Fibroblast of gingiva (primary cell): ENCODE measurements at places on chromosomes 16 and 17.

DNA sequence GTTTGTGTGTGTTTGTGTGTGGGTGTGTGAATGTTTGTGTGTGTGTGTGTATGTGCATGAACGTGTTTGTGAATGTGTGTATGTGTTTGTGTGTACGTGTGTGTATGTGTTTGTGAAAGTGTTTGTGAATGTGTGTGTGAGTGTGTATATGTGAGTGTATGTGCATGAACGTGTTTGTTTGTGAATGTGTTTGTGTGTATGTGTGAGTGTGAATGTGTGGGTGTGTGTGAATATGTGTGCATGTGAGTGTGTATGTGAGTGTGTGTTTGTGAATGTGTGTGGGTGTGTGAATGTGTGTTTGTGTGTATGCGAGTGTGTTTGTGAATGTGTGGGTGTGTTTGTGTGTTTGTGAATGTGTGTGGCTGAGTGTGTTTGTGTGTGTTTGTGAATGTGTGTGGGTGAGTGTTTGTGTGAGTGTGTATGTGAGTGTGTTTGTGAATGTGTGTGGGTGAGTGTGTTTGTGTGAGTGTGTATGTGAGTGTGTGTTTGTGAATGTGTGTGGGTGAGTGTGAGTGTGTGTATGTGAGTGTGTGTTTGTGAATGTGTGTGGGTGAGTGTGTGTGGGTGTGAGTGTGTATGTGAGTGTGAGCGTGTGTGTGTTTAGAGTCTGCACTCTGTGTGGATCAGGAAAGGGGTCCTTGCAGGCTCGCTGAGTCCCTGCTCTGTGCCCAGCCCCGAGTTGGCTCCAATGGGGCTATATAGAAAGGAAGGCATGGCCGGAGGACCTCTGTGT, 890 bp upstream of the CD300A start:
- no peak for DNase-seq

GRCh38 chr17:37553401-37553966, 55.7 kb downstream of the SYNRG start:
- no peak for DNase-seq

DNA sequence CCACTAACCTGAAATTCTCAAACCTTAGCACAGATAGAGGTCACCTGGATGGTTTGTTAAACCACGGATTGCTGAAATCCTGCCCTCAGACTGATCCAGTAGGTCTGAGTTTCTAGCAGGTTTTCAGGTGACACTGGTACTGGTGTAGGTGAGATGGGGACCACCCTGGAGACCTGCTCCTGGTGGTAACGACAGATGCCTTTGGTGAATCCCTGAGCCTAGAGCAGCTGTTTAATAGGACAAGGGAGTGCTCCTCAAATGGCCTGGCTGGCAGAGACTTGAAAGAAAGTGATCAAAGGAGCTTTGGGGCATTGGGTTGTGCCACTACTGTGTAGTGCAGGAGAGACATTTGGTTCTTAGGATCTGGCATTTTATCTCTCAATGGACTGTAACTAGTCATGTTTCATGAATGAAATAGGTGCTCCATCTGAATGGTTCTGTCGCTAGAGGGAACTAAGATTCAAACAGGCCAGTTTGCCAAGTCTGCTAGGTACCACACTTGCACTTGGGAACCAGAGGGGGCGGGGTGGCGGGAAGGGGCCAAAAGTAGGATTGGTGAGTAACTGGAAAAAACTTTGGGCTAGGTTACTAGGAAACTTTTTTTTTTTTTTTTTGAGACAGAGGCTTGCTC, 2.9 kb upstream of the IFI35 start:
- DNase-seq: peak; percentile 41

GRCh38 chr17:5950878-5951277, 119.3 kb upstream of the WSCD1 start:
- no peak for DNase-seq

DNA sequence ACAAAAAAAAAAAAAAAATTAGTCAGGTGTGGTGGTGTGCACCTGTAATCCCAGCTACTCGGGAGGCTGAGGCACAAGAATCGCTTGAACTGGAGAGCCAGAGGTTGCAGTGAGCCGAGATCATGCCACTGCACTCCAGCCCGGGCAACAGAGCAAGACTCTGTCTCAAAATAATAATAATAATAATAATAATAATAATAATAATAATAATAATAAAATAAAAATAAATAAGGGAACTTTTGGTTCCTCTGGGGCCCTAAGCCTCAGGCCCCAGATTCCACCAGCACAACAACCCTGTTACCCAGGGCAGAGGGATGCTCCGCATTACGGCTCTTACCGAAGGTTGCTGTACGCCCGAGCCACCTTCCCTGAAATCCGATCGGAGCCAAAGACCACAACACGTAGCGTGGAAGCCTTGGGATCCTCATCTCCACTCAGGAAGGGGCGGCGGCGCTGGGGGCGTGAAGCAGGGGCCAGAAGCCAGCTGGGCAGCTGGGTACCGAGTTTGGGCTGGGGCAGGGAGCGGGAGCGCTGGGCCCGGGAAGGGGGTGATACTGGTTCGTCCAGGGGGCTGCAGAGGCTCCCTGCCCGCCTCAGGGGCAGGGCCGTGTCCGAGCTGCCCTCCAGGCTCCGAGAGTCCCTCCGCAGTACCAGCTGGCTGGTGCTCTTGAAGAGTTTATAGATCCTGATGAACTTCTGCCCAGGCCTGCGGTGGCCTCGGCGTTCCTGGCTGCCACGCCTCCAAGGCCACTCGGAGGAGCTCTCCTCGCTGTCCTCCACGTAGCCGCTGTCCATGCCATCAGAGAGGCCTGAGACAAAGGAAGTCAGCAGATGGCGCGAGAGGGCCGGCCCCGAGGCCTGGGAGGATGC, 20.6 kb upstream of the PIK3R6 start:
- no peak for DNase-seq

DNA sequence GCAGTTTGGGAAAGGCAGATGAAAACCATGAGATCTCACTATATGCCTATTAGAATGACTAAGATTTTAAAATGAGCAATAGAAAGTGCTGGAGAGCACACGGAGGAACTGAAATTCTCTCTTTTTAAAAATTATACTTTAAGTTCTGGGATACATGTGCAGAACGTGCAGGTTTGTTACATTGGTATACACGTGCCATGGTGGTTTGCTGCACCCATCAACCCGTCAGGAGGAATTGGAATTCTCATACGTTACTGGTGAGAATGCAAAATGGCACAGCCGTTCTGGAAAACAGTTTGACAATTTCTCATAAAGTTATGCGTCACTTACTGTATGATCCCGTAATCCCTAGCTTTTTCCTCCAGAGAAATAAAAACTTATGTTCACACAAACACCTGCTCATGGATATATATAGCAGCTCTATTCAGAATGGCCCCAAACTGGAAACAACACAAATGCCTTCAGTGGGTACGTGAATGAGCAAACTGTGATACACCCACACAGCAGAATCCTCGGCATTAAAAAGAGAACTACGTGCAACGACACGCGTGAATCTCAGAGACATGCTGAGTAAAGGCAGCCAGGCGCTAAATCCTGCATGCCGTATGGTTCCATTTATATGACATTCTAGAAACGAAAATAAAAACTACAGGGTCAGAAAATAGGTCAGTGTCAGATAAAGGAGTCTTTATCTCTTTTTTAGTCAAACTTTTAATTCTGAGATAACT, 11.8 kb downstream of the PIK3R6 start:
- no peak for DNase-seq

DNA sequence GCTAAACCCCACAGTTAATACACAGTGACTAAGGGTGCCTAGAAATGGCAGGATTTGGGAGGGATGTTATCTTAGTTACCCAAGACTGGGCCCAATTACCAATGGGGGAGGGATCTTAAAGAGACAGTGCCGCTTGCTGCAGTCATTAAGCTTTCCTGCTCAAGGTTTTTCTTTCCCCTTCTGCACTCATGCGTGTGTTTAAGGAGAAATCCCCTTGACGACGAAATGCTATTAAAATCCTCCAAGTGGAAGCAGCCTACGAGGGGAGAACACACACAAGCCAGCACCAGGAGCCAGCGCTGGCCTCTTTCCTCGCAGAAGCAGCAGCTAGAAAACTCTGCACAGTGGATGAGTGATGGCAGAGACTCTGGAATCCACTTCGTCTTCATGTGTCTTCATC, 22.0 kb downstream of the SALL1 start:
- DNase-seq: no peak

DNA sequence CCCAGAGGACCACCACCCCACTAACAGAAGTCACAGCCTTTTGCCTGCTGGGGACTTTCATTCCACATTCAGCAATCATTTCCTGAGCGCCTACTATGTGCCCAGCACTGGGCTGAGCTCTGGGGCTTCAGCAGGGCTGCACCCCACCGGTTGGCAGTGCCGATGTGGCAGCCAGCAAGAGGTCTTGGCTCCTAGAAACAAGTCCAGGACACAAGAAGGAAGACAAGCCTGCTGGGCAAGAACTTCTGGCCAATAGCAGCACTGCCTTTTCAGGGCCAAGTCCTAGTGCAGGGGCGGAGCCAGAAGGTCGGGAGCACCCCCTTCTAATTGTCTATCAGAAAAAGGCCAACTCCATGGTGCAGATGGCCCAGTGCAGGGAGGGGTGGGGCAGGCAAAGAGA, 13.0 kb upstream of the HOXB9 start:
- DNase-seq: no peak

GRCh38 chr17:35898283-35899070, 18.3 kb upstream of the CCL5 start:
- no peak for DNase-seq

DNA sequence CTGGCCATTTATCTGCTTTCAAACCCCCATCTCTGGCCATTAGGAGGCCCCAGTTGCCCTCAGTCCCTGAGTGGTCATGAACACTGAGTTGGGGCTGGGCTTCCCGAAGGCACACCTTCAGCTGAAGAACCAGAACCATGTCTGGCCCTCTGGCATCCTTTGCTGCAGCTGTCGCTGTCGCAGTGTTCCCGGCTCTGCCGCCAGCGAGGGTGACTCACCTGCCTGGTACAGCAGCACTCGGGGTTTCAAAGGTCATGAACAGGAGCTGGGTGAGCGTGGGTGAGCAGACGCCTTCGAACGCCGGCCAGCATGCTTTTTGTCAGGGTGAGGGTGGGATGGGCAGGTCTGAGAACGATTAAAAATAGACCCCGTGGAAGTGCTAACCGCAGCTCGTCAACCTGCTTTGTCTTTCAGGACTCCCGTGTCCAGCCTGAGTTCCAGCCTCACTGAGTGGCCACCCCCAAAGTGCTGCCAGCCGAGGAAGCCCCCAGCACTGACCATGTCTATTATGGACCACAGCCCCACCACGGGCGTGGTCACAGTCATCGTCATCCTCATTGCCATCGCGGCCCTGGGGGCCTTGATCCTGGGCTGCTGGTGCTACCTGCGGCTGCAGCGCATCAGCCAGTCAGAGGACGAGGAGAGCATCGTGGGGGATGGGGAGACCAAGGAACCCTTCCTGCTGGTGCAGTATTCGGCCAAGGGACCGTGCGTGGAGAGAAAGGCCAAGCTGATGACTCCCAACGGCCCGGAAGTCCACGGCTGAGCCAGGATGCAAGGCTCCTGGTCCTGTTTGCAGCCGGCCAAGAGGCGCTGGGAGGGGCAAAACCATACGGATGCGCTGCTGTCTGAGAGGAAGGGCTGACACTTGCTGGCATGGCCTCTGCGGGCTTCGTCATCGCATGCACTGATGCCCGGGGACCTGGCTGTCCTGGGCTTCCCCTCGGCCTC, 7.6 kb downstream of the SNN start:
- no peak for DNase-seq

GRCh38 chr17:48307814-48308411, 122.1 kb downstream of the SKAP1 start:
- DNase-seq: peak; percentile 25

- DNase-seq: no peak
Observed at GRCh38 chr17:6384481-6384880, 50.4 kb downstream of the AIPL1 start.

- no peak for DNase-seq
Observed at GRCh38 chr17:55202896-55203295, 61.9 kb upstream of the HLF start.

GRCh38 chr17:68328676-68329075, 37.4 kb downstream of the ARSG start:
- DNase-seq: no peak

- no peak for DNase-seq
Observed at GRCh38 chr16:74560912-74561311, 46.0 kb downstream of the GLG1 start.

DNA sequence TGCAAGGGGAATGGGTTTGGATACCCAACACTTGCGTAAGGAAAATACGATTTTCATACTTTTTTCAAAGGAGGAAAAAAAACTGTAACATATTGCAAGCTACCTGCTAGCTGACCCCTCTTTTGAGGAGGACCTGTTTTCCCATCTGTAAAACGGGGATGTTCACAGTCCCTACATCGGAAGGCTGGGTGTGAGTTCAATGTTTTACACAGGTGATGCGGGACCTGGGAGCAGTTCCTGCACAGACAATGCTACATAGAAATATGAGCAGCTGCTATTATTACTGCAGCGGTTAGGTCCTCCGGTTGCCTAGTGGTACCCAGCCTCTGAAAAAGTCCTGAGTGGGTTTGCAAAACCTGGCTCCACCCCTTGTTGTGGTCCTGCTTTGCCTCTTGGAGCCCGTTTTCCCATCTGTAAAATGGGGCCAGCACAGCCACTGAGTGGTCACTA, 3.5 kb downstream of the SOCS1 start:
- no peak for DNase-seq

GRCh38 chr16:24980077-24980793, 34.9 kb downstream of the ARHGAP17 start:
- DNase-seq: no peak

GRCh38 chr17:45812102-45812501, 28.0 kb downstream of the CRHR1 start:
- no peak for DNase-seq

- no peak for DNase-seq
Observed at GRCh38 chr17:66952681-66953629, 11.6 kb upstream of the CACNG4 start.

- DNase-seq: no peak
Observed at GRCh38 chr17:71251276-71251675, 869.5 kb upstream of the SOX9 start.
